ENCODE measurements at places on chromosomes 6 and 20. TPM values are rescaled to one million over a fixed set of nuclear protein-coding genes. Genes with fewer than 3 reads are reported as not detected.

The MYLIP gene
- 55.3 TPM for polyA plus RNA-seq

The RBPJL gene
- 0.06 TPM for polyA plus RNA-seq

The CLVS2 gene
- 0.22 TPM for polyA plus RNA-seq

The OPRM1 gene
- polyA plus RNA-seq: not detected

GRCh38 chr6:170212956-170213636, 77.8 kb downstream of the DLL1 start:
- no peak for DNase-seq

- no peak for DNase-seq
Measured at GRCh38 chr6:18343741-18344140, 43.4 kb upstream of the RNF144B start.

DNA sequence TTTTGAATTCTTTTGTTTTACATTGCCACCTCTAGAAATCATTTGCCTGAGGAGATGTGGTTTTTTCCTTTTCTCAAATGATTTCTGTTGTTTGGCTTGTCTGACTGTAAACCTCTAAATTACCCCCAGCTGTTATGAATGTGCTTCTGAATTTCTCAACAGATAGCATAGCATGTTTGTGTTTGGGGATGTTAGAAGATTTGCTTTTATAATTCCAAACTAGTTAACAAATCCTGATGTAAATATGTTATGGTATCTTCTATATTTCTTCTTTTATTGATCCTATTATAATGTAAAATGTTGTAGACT, 31.6 kb upstream of the EZR start:
- DNase-seq: no peak

- no peak for DNase-seq
Measured at GRCh38 chr6:110587328-110587727, 110.9 kb upstream of the SLC22A16 start.

- DNase-seq: no peak
Measured at GRCh38 chr6:33975661-33976436, 170.0 kb downstream of the GRM4 start.

DNA sequence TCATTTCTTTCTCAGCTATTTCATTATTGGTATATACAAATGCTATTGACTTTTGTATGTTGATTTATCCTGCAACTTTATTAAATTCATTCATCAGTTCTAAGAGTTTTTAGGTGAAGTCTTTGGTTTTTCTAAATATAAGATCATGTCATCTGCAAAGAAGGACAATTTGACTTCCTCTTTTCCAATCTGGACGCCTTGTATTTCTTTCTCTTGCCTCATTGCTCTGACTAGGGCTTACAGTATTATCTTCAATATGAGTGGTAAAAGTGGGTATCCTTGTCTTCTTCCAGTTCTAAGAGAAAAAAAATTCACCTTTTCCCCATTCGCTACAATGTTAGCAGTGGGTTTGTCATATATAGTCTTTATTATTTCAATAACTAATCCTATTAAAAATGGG, 38.0 kb downstream of the KIF16B start:
- DNase-seq: no peak

GRCh38 chr6:56450882-56451739, 191.6 kb downstream of the DST start:
- no peak for DNase-seq

- no peak for DNase-seq
Measured at GRCh38 chr20:43541214-43541613, 17.6 kb upstream of the SGK2 start.

- DNase-seq: no peak
Measured at GRCh38 chr6:122476131-122476530, 4.5 kb upstream of the SERINC1 start.

DNA sequence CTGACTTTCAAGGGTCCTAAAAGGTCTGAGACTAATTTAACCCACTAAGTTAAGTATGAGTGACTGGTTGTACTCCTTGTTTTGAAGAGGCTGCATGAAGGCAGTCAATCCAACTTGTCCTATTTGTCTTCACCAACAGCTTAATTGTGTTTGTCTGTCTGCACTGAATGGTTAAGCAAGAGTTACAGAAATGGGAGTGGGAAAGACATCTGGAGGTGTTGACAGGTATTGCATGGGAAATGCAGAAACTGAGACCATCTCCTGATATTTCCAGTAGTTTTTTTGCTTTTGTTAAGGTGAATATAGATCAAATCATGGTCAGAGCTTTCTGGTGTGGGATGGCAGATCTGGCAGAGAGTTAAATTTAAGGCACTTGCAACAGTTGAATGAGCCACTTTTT, 6.5 kb downstream of the FUT9 start:
- no peak for DNase-seq

GRCh38 chr6:138722425-138723371, 50.9 kb upstream of the CCDC28A start:
- no peak for DNase-seq
